GM19239 (cell line): ENCODE measurements at places on chromosomes 2 and 18.

GRCh38 chr18:8719192-8719591 lies 13.8 kb downstream of the MTCL1 start:
- no peak for DNase-seq

DNA sequence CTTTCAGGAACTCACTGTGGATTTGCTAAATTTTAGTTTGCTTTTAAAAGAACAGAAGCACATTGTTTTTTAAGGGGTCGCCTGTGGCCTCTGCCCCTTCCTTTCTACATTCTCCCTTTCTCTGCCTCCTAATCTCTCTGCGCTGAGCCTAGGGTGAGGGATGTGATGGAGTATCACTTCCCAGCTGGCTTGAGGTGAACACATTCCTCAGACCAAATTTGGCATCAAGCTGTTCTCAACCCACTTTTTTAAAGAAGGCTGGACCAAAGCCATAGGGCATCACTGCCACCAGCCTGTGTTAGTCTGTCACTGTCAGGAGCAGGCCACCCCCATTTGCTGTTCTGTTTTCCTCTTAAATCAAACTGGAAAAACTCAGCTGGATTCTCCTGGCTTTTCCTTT lies 27.4 kb downstream of the EIF4E2 start:
- no peak for DNase-seq

GRCh38 chr2:59881218-59881617 lies 672.2 kb downstream of the BCL11A start:
- DNase-seq, result no peak

DNA sequence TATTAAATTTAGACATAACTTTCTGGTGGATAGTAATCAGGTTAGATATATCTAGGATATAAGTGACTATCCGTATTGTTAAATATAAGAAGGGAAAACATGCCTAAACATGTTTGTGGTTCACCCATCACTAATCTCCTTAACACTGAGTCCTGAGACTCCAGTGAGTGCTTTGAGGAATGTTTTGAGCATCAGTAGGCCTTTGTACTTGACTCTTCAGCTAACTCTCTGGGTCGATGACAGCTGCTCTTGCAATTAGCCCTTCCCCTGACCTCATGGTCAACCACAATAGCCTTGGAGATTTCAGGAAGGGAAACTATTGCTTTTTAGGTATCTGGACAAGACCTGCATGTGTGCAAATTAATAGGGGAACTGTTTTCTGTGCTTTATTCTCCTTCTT lies 716.8 kb downstream of the EPHA4 start:
- DNase-seq, result no peak

GRCh38 chr2:35503311-35503710 lies 852.3 kb upstream of the CRIM1 start:
- no peak for DNase-seq

DNA sequence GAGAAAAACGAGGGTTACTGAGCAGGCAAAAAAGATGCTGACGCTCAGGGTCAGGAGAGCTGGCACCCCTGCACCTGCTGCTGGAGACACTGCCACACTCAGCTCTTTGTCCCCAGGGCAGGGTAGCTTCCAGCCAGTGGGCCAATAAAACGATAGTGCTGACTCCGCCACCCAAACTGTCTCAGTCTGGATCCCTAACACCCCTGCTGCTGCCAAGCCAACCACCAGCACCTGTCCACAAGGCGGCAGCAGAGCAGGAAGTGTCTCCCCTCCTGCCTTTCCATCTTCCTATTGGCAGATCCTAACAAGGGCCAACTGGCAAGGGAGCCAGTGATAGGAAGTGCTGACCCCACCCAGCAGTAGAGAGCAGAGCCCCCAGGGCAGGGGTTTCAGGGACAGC lies 531.5 kb upstream of the SALL3 start:
- no peak for DNase-seq

- no peak for DNase-seq
Measured at GRCh38 chr18:74316257-74317170, 875 bp downstream of the C18orf63 start.

- DNase-seq, result no peak
Measured at GRCh38 chr2:9696731-9697130, 65.9 kb upstream of the YWHAQ start.

DNA sequence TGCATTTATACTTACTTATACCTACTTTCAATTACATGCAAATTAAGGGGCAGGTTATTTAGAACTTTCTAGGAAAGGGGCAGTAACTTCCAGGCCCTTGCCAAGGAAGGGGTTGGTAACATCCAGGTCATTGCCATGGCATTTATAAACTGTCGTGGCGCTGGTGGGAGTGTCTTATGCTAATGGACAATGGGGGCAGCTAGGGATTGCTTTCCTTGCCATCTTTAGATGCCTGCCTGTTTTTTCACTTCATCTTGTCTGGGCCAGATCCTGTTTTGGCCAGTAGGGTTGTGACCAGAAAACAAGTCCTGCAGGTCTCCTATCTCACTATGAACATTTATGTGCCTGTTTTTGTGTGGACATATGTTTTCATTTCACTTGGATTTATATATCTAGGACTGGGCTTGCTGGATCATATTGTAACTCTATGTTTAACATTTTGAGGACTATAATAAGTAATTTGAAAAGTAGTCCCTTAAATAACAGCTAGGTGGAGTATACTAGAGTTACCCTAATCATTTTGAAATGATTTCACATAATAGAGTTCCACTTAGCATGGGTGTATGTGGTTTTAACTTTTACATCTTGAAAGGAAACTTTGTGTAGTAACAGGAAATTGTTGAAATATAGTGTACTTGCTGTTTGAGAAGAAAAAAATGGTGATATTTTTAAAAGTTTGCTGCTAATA lies 56.1 kb downstream of the LCLAT1 start:
- no peak for DNase-seq

GRCh38 chr2:168519534-168520308 lies 63.6 kb downstream of the CERS6 start:
- no peak for DNase-seq

- DNase-seq, result no peak
Measured at GRCh38 chr18:70645971-70646370, 357.1 kb downstream of the SOCS6 start.

DNA sequence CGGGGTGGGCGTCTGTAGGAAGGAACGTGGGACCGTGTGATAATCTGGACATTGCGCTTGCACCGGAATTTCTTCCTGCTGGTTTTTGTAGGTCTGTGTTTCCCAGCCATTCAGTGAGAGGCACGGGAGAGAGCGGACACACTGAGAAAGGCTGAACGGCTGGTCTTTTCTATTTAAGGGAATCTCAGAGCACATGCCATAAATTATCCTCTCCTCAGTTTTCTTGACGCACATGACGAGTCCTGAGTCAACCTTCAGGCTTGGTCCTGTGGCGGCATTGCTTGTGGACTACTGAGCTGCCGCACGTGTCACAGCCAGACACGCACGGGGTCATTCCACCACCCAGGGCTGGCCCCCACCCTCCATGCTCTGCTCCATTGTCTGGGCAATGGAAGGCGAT lies 519.3 kb upstream of the ID2 start:
- no peak for DNase-seq

- DNase-seq, result no peak
Measured at GRCh38 chr2:229330952-229331351, 59.9 kb upstream of the PID1 start.

DNA sequence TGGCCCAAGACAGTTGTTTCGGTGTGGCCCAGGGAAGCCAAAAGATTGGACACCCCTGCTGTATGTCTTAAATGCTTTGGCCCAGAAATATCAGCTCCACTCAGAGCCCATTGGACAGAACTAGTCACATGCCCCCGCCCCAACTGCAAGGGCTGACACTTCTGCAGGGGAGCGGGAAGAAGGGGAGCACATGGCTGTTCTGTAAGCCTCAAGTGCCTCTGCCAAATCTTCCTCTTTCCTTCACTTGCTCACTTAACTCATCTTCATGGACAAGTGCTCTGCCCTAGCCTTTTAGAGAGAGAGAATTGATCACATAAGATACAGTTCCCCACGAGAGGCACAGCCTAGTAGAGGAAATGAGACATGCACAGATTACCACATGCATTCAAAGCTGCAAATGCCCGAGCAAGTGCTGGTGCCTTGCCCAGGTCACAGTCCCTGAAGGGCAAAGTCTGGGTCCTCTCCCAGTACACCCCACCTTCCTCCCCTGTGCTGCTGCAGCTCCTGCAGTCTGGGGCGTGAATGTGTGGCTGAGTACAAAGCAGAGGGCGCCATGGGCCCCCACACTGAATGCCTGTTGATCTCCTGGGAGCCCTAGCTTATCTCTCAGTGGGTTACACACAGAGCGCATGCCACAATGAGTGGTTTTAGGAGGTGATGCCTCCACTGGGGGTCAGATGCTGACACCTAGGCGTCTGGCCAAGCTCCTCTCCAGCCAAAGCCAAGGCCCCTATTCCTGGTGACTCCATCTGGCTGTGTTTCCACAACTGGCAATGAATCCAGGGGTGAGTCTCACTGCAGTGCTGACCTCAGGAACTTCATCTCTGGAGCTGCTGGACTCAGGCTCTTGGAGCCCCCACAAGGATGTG lies 135.3 kb downstream of the CTIF start:
- no peak for DNase-seq

DNA sequence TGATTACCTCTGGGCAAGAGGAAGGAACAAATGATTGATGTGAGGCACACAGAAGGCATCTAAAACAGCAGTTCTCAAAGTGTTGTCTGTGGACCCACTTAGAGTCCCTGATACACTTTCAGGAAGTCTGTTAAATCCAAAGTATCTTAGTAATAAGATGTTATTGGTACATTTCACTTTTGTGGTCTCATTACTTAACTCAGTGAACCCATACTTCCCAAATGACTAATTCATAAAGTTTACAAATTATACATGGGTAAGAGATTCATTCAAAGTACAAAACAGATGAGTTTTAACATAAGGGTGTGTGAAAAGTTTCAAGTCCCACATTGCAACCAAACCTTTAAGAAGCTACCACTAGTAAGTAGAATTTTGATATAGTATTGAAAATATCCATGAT lies 440.5 kb downstream of the NUP35 start:
- no peak for DNase-seq

DNA sequence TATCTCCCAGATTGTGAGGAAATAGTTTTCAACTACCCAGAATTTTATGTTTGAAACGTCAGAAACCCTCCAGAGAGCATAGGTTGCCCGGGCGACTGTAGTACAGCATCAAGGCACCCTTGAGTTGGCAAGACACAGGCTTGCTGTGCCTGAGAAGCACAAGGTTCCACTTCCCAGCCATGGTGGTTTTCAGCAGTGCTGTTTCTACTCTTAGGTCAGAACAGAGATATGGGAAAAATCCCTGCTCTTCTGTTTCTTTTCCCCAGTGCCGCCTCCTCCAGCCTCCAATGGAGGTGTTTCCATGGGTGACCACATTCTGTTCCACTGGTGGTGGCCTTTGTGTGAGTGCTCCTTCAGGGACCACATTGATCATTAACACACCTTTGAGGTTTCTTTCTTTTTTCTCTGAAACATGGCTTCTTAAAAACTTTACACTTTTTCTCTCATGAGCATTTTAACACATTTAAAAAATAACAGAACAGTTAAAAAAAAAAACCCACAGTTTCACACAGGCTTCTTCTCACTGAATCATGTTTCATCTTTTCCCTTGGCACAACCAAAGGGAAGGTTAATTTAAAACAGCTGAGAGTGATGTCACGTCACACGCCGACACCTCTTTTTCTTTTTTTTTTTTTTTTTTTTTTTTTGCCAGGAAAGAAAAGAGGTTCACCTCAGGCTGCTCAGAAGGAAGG lies 229.3 kb upstream of the HDAC4 start:
- no peak for DNase-seq

DNA sequence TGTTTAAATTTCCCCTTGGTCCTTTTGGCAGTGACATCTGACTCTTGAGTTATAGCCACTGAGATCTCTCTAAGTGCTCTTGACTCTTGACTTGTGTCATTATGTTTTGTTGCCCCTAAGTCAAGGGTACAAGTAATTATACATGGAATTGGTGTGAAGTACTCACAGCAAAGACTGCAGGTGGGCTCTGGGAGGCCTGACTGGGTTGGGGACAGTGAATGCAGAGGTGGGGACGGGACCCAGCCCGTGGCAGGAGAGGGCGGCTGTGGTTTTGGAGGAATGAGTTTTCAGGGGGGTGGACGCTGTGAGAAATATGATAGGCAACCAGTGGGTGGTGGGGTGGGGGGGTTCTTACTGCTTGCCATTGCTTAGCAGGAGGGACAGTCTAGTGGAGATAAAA lies 97.8 kb downstream of the NCK2 start:
- no peak for DNase-seq

- DNase-seq, result no peak
Measured at GRCh38 chr18:12060182-12060870, 33.3 kb upstream of the ANKRD62 start.

DNA sequence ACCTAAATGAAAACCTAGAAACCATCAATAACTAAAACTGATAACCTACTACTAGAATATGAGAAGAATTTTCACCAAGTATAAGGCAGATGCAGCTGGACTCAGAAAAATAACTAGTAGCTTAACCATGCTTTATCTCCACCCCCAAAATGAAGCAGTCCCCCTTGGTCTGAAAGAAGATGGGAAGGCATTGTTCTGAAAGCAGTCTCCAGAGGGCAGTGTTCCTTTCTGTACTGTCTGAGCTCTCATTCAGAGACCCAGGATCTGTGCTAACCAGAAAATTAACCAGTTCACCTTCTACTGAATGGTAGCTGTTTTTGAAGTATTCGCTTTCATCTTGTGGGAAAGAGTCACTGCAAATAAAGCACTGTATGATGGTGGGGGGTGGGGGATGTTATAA lies 273.0 kb downstream of the PDE11A start:
- no peak for DNase-seq

- DNase-seq, result no peak
Measured at GRCh38 chr2:237429753-237430152, 15.8 kb upstream of the COL6A3 start.

GRCh38 chr2:103880081-103880834 lies 973.7 kb upstream of the POU3F3 start:
- no peak for DNase-seq

DNA sequence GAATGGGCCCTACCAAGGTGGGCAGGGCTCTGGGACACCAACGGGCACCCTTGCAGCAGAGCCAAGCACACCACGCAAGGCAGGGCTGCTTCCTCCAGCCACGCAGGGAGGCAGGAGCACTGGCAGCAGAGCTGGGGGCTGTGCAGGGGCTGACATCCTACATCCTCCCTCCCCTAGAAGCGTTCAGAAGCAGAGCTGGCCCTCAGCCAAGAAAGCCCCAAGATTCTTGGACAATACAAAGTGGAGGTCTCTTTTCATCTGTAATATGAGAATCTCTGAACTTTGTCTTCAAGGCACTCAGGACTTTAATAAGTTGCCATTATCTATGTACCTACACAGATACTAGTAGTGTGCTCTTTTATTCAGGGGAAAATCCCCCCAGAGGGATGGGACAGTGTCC lies 128.1 kb upstream of the AGAP1 start:
- DNase-seq, result no peak

DNA sequence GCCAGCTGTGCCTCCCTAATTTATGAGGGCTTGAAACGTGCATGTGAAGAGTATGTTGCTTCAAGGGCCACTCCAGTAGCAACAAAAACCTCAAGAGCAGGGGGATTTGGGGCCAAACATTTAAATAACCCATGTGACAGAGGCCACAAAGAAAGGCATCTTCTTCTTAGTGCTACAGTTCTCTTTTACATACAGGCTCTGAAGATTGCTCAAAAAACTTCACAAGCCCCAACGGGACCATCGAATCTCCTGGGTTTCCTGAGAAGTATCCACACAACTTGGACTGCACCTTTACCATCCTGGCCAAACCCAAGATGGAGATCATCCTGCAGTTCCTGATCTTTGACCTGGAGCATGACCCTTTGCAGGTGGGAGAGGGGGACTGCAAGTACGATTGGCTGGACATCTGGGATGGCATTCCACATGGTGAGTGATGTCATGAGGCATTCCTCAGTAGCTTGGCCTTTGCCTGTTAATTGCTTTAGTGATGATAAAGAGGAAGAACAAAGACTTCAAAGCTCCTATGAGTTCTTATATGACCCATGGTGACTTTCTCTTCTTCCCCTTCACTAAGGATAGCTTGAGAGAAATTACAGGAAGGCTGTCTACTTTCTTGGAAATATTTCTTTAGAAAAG lies 40.1 kb downstream of the NRP2 start:
- DNase-seq, result no peak
